ENCODE measurements at places on chromosomes 1 and 21. TPM values are rescaled to one million over a fixed set of nuclear protein-coding genes. Genes with fewer than 3 reads are reported as not detected.

DNA sequence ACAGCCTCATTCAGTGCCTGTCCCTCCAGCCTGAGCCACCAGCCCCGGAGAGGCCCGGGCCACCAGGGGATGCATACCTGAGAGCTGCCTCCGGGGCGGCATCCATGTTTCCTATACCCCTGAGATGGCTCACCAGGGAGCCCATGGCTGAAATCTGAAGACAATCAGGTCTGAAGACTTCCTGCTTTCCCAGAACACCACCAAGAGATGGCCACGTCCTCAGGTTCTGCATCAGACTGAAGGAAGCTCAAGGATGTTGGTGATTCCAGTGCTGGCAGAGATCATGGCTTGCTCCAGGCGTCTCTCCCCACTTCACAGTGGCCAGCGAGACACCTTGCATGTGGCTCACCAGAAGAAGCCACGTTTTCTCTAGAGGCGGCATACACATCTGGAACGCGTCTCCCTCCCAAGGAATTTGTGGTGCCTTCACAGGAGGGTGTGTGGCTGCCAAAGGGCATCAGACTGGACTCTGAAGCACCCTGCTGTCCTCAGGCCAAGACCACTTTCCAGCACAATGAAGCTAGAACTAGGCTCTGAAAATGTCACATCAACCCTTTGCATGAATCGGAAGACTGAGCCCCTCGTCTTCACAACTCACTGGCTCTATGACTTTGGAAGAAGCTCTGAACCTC, 170.7 kb upstream of the IRF2BP2 start:
- no peak for DNase-seq

DNA sequence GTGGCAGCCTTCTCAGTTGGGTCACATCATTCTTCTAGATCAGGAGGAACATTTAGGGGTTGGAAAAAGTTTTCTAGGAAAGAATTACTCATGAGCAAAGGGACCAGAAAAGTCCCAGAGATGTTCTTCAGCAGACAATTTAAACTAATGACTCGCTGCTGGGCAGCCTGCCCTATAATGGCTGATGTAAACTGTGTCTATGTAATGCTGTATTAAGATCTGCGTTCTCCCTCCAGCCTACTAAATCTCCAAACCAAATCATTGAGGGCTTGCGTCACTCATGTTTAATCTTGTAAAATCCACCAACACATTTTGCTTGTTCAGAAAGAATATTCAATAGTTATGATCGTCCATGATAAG, 92.1 kb downstream of the LRRC8C start:
- no peak for DNase-seq

DNA sequence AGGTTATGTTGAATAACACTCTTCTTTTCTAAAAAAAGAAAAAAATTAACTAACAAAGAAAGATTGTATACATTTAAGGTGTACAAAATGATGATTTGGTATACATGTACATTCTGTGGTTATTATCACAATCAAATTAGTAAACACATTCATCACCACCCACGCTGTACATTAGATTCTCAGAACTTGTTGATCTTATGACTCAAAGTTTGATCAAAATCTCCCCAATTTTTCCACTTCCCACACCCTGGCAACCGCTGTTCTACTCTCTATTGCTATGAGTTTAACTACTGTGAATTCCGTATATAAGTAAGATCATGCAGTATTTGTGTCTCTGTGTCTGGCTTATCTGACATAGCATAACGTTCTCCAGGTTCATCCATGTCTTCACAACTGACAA, 469.5 kb upstream of the CHRM3 start:
- no peak for DNase-seq

The MECR gene
- 38.8 TPM for total RNA-seq

The ABL2 gene
- 15.6 TPM for total RNA-seq

All from epithelial cell of proximal tubule (primary cell).